ENCODE measurements at places on chromosomes 1 and 21.

DNA sequence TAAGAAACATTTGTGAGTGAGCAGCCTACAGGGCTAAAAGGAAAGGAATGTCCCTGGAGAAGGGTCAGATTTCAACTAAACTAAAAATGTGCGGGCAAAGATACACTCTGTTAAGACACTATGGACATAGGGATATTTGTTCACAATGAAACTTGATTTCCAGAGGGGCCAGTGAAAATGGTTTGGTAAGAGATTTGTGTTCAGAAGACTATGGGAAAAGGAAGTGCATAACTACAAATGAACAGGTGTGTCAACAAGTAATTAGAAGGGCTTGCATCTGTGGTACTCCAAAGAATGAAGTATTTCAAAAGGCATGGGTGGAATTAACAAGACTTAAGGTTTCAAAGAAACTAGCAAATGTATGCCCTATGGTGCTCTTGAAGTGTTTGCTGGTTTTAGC lies 60.4 kb downstream of the NME7 start:
- peak; percentile 16 for DNase-seq

GRCh38 chr1:47777322-47777721 lies 219.9 kb downstream of the TRABD2B start:
- no peak for DNase-seq

- DNase-seq = no peak
Observed at GRCh38 chr1:210231846-210232510, 618 bp upstream of the SERTAD4 start.

DNA sequence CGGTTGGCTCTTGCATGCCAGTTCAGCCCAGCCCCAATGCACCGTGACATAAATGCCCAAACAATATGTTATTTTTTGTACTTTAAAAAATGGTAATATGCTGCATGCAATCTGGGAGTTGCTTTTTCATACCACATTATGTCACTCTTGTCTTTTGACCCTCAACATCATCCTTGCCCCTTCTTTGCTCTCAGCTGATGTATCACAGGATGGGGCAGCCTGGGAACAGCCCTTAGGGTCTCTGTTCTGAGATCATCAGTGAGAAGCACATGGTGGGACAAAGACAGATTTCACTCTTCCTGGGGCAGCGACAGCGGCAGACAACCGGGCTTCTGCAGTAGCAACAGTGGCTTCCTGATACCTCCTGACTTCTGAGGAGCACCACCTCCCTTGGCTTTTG lies 79.5 kb downstream of the SETD4 start:
- no peak for DNase-seq

DNA sequence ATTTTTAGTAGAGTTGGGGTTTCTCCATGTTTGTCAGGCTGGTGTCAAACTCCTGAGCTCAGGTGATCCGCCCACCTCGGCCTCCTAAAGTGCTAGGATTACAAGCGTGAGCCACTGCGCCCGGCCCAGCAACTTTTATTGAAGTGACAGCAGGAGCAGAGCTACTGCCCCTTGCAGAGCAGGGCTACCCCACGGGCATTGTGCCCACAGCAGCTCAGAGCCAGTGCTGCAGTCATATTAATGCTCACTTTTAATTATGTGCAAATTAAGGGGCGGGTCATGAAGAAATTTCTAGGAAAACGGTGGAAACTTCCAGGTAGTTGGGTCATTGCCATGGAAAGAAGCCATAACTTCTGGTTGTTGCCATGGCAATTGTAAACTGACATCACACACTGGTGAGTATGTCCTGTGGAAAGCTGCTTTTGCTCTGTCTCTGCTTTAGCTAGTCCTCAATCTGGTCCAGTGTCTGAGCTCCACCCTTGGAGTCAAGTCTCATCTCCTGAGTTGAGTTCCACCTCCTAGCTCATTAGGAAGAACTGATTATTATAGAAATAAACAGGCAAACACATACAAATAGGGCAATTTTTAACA lies 127.3 kb upstream of the ADGRL4 start:
- no peak for DNase-seq

DNA sequence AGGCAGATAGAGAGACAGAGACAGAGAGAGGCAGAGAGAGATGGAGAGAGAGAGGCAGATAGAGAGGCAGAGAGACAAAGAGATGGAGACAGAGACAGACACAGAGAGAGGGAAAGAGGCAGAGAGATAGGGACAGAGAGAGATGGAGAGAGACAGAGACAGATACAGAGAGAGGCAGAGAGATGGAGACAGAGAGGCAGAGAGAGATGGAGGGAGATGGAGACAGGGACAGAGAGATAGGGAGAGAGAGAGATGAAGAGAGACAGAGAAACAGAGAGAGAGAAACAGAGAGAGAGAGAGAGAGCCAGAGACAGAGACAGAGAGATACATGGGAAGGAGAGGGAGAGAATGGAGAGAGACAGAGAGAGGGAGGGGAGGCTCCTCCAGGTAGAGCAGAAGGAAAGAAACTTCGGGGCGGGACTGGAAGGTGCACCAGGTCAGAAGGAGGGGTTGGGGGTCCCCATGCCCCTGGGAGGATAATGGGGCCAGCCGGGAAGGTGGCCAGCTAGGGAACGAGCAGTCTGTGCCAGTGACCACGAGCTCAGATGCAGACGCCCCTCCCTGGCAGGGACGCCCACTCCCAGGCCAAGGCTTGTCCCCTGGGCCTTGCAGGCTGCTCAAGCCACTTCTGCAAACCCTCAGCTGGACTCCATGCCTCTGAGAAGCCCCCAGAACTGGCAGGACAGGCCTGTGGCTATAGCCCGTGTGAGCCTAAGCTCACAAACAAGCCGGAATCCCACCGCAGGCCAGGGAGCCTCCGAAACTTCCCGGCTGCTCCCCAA lies 3.3 kb downstream of the FNDC10 start:
- no peak for DNase-seq

GRCh38 chr1:209962856-209963255 lies 24.8 kb downstream of the SYT14 start:
- no peak for DNase-seq

DNA sequence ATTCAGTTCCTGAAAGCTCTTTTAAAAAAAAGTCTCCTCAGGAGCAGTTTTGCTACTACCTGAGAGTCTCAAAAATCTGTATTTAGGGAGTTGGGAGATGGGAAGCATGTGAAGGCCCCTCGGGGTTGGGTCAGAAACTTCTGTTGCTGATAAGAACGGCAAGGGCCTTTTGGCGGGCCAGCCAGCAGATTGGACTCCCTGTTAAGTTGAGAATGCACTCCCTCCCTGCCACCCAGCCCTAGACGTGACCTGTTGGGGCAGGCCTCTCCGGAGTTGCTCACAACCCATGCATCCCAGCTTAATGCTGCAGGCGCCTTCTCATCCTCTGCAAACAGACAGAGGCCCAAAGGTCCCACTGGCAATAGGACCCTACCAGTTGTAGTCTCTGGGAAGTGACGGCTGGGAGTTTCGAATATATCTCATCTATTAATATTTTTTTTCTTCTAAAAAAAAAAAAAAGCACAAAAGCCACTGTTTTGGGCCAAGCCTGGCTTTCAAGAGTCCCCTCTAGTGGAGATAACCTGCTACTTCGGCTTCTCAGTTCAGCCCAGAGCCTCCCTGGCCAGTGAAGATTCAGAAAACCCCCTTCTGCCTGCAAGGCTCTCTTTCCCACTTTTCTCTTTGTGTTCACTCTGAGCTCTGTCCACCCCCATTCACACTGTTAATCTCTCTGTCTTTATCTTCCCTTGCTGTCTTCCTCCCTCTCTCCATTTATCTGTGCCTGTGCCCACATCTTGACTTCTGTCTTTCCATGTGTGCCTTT lies 5.3 kb downstream of the PLXNA2 start:
- no peak for DNase-seq

DNA sequence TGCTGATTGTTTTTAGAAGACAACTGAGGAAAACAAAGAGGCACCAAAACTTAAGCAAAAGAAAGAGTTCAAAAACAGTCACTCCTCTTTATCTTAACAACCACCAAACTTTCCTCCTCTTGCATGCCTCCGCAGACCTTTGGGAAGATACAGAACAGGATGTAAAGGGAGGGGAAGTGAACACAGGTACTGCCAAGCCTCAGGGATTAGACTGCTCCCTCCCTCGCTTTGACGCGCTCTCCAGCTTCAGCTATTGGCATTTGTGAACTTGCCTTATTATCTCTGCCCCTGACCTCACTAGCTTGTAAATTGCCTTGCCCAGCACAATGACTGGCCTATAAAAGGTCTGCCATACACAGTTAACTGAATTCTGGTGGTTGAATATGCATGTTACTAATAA lies 4.8 kb upstream of the SRP9 start:
- DNase-seq = no peak

DNA sequence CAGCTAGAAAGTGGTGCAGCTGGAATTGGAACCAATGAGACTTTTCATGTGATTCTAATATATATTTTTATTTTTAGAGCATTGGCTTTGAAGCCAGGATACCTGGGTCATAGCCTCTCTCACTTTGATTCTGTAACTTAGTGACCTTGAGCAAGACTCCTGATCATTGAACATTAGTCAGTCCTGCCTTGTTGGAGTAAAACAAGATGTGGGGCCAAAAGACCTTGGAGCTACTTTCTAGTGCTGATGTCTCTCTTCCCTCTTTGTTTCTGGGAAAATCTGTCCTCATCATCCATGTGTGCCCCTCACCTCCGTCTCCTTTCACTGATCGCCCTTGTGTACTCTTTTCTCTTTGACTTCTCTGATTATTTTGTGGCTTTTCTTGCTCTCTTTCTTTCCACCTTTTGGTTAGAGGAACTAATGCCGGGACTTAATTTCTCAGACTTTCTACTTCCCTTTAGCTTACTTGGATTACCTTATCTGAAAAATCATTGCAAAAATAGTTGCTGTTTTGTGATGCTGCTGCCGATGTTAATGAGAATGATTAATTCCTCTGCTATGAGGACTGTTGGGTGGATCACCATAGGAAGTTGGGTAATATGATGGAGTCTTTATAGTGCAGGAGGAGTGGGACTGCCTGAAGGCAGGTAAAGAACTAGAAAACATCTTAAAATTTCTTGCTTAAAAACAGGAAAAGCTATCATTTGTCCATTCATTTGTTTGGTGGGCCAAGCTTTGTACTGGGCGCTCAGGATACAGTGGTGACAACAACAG lies 72.0 kb downstream of the NOS1AP start:
- DNase-seq = no peak

- no peak for DNase-seq
Observed at GRCh38 chr1:176950736-176951324, 213.7 kb downstream of the ASTN1 start.

DNA sequence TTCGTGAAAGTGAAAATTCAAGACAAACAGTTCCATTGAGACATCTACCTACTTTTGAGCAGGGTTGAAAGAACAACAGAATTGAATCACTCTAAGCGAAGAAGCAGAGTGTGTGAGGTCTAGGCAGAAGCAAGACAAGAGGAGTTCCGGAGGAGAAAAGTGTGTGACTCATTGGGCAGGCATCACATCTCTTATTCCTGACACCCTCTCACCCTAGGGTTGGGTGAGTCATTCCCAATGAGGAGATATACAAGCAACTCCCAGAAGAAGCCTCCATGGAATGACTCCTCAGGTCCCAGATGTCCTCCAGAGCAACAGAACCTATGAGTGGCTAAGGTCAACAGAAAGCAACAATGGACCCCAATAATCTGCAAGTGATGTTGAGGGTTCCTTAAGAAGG lies 138.1 kb downstream of the TPR start:
- no peak for DNase-seq

DNA sequence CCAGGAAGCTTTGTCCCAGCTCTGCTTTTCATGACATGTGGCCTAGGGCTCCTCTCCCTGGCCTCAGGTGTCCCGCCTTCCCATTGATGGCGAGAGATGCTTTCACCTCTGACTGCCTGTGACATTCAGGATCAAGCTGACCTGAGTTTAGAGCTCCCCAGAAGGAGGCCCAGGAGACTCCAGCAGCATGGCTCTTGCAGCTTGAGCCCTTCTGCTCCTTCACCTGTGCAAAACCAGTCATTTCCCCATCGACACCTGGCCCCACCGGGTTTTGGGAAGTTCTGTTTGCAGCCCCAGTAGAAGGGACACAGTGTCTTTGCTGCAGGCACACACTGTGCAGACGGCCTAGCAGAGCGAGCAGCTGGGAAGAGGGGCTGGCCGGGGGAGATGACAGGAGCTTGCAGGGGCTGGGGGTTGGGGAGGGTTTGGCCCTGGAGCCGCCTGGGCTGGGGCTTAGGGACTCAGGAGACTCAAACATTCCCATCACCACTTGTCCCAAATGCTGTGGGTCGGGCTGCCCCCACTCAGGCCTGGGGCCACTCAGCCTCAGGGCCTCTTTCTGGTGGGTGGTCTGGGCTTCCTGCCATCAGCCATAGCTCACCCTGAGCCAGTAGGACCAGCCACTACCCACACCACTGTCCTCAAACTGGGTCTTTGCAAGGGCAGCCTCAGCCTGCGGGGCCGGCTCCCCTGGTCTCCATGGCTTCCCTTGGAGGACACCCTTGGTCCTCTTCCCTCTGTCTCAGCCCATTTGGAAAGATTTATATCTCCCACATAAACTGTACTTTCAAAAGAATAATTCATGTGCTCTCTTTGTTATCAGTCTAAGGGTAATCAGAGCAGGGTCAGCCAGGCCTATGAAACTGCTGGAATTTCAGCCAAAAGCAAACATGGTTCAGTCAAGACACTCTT lies 3.8 kb upstream of the EDN2 start:
- no peak for DNase-seq

DNA sequence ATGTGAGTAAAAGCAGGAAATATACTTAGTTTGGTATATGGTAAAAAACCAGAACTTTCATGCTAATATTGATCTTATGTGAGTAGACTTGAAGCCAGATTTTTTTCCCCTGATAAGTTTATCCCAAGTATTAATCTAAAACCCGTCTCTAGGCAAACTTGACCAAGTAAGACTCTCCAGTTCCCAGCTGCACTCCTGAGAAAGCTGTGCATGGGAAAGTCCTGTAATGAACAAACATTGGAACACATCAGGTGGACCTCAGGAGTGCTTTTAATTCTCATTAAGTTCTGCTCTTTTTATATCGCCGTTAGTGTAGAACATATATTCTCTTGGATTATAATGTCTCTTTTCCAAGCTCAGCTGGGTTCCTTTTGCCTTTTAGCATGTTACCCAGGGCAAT lies 105.0 kb downstream of the CD247 start:
- no peak for DNase-seq

DNA sequence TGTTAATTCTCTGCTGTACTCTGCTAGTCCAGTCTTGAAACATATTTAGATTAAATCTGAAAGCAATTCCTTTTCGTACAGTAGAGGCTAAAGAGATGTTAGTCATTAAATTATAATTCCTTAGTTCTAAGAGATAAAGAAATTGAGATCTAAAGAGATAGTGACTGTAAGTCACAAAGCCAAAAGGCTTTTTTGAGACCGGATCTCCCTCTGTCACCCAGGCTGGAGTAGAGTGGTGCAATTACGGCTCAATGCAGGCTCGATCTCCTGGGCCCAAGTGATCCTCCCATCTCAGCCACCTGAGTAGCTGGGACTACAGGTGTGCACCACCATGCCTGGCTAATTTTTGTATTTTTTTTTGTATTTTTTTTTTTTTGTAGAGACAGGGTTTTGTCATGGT lies 64.7 kb downstream of the TPR start:
- no peak for DNase-seq

- no peak for DNase-seq
Observed at GRCh38 chr1:25427696-25428095, 3.0 kb upstream of the MACO1 start.

DNA sequence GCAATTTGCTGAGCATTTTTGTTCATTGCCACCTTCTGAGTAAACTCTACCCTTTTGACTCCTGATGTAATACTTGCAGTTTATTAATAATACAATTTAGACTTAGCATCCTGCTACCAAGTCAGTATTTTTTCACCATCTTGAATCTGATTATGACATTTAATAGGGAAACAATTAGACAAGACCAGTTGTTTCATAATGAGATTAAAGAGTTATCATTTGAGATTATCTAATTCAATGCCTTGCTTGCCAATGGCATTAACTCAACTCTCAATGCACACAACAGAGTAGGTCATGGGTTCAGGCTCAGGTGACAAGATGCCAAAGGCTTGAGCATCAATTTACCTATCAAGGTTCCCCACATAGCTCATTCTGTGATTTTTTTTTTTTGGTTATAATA lies 488.4 kb downstream of the DISC1 start:
- DNase-seq = no peak

Measured in NCI-H1930 (cell line).